ENCODE measurements at places on chromosomes 2 and 18.

- DNase-seq, result peak; percentile 28
Measured at GRCh38 chr2:218272531-218273212, 2.4 kb downstream of the PNKD start.

GRCh38 chr2:155377931-155378444 is 679.5 kb downstream of the KCNJ3 start:
- no peak for DNase-seq

- no peak for DNase-seq
Measured at GRCh38 chr18:9474108-9474982, 968 bp upstream of the RALBP1 start.

GRCh38 chr2:190547886-190548285 is 13.4 kb upstream of the NEMP2 start:
- no peak for DNase-seq

Measured in NCI-H774 (cell line).